MCF 10A (cell line): ENCODE measurements at places on chromosomes 13 and 19.

DNA sequence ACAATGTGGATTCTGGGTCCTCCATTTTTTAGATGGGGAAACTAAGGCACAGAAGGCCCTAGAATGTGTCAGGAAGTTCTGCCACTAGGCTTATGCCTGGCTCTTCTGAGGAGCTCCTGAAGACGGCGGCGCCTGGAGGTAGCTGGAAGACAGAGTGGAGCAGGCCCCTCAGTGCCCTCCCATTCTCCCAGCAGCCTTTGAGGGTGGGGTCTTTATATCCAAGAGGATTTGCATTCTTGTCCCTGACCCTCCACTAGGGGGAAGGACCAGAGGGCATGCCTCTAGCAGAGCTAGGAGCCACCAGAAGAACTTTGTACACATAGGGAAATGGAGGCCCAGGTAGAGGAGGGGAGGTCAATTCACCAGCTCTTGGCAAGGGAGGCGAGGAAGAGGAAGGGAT, 9.4 kb downstream of the CELF5 start:
- H3K27me3 ChIP-seq = peaks cover 13% of the 10 kb centered on the region
- H3K27ac ChIP-seq = no peak overlapping the region
- DNase-seq = no peak
- H3K4me3 ChIP-seq = no peak overlapping the region

- DNase-seq = no peak
- no peak overlapping the region for H3K4me3 ChIP-seq
- H3K27me3 ChIP-seq = no peaks in the 10 kb centered on the region
- peaks cover 7% of the 10 kb centered on the region for H3K36me3 ChIP-seq
Observed at GRCh38 chr19:28727480-28728159, 485.3 kb downstream of the UQCRFS1 start.

DNA sequence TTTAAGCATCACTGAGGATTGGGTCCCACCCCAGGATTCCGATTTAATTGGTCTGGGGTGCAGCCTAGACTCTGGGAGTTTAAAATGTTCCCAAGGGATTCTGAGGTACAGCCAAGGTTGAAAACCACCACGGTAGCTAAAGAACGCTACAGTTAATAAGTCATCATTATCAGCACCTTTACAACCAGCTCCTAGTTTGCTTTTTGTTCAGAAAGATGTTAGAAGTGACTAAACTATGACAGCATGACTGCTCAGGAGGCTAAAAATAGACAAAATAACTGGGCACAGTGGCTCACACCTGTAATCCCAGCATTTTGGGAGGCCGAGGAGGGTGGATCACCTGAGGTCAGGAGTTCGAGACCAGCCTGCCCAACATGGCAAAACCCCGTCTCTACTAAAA, 11.7 kb upstream of the EPSTI1 start:
- H3K4me3 ChIP-seq = no peak overlapping the region
- peaks cover 5% of the 10 kb centered on the region for H3K36me3 ChIP-seq
- H3K4me1 ChIP-seq = peaks cover 35% of the 10 kb centered on the region
- no peaks in the 10 kb centered on the region for H3K27me3 ChIP-seq
- H3K27ac ChIP-seq = peak overlapping the region; percentile 88
- DNase-seq = no peak

- H3K36me3 ChIP-seq = peaks cover 6% of the 10 kb centered on the region
- no peak overlapping the region for H3K27ac ChIP-seq
- H3K27me3 ChIP-seq = no peaks in the 10 kb centered on the region
- DNase-seq = no peak
- H3K4me1 ChIP-seq = no peaks in the 10 kb centered on the region
Observed at GRCh38 chr19:50239921-50240590, 36.6 kb downstream of the MYH14 start.

DNA sequence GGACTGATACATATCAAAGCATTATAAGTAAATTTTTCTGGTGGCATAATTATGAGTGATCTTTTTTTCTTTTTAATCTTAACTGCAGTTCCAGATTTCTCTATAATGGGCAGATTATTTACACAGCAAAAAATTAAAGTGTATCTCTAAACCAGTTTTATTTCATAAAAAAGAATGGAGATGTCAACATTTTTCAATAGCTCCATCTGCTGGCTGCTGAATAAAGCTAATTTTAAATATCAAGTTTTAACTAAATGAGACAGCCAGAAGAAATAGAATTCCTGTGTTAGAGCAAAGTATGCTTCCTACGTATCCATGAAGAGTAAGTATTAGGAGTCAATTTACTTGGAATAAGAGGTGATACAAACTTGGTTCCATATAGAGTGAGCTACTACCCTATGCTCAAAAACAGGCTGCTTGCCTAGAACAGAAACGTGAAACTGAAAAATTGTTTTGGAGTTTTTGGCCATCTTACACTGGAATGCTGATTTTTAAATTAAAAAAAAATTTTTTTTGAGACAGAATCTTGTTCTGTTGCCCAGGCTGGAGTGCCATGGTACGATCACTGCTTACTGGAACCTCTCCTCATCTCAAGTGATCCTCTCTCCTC, 5.0 kb upstream of the PDS5B start:
- no peak overlapping the region for H3K27ac ChIP-seq
- H3K4me1 ChIP-seq = peaks cover 8% of the 10 kb centered on the region
- no peaks in the 10 kb centered on the region for H3K27me3 ChIP-seq
- no peaks in the 10 kb centered on the region for H3K36me3 ChIP-seq
- no peak overlapping the region for H3K4me3 ChIP-seq

GRCh38 chr13:36767276-36767675, 51.7 kb upstream of the RFXAP start:
- no peak for DNase-seq
- peaks cover 7% of the 10 kb centered on the region for H3K4me1 ChIP-seq
- no peaks in the 10 kb centered on the region for H3K27me3 ChIP-seq
- no peaks in the 10 kb centered on the region for H3K36me3 ChIP-seq
- H3K4me3 ChIP-seq = no peak overlapping the region

- no peaks in the 10 kb centered on the region for H3K27me3 ChIP-seq
- peaks cover 7% of the 10 kb centered on the region for H3K36me3 ChIP-seq
- no peak for DNase-seq
- no peak overlapping the region for H3K27ac ChIP-seq
- no peaks in the 10 kb centered on the region for H3K4me1 ChIP-seq
Observed at GRCh38 chr13:51341791-51342190, 2.3 kb downstream of the SERPINE3 start.

DNA sequence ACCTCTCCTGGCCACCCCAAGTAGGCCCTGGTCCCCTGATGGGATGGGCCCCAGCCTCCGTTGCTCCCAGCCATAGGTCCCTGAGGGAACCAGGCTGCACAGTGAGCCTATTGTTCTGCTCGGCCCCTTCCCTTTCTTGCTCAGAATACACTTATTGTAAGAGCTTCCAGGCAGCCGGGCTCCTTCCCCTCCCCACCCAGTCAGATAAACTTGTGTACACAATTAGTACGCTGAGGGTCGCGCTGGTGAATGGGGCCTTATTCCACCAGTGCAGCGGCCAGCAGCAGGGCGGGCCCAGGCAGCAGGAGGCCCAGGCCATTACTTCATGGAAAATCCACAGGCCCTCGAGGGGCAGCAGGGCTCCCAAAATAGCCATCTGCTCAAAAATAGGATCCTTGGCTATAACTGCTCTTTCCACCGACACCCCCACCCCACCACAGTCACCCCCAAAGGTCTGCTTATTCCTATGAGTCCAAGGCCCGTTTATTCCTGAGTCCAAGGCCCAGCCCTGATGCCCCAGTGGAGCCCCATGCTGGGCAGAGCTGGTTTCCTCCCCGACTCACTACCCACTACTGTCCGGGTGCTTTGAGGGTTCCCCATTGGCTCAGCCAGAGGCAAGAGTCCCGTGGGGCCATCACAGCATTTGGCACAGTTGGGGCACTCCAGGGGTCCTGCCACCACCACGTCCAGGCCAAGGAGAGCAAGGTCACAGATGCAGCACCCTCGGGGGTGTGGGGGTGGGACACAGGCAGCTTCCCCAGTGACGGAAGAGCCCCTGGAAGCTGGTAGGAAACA, 22.1 kb downstream of the CAPN12 start:
- no peak overlapping the region for H3K27ac ChIP-seq
- peaks cover 13% of the 10 kb centered on the region for H3K4me1 ChIP-seq
- H3K36me3 ChIP-seq = peaks cover 89% of the 10 kb centered on the region
- DNase-seq = no peak
- H3K27me3 ChIP-seq = no peaks in the 10 kb centered on the region

DNA sequence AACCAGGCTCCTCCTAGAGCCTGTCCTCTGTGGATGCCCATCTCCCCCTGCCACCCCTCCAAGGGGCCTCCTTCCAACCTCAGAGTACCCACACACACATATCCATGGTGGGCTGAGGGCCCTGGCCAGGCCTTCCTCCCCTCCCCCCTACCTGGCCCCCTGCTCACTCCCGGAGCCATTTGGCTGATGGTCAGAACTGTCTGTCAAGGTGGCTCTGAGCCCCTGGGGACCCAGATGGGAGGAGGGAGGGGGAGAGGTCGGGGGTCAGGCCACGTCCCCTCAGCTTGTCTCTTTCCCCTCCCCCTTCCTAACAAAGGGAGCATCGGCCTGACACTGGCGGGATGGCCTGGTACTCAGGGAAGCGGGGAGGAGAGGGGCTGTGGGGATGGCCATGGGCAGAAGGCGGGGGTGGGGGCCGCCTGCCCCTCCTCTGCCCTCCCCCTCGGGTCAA, 18.7 kb upstream of the POU2F2 start:
- H3K36me3 ChIP-seq = no peaks in the 10 kb centered on the region
- no peak for DNase-seq
- H3K27ac ChIP-seq = no peak overlapping the region
- peaks cover 6% of the 10 kb centered on the region for H3K4me1 ChIP-seq
- H3K4me3 ChIP-seq = no peak overlapping the region

DNA sequence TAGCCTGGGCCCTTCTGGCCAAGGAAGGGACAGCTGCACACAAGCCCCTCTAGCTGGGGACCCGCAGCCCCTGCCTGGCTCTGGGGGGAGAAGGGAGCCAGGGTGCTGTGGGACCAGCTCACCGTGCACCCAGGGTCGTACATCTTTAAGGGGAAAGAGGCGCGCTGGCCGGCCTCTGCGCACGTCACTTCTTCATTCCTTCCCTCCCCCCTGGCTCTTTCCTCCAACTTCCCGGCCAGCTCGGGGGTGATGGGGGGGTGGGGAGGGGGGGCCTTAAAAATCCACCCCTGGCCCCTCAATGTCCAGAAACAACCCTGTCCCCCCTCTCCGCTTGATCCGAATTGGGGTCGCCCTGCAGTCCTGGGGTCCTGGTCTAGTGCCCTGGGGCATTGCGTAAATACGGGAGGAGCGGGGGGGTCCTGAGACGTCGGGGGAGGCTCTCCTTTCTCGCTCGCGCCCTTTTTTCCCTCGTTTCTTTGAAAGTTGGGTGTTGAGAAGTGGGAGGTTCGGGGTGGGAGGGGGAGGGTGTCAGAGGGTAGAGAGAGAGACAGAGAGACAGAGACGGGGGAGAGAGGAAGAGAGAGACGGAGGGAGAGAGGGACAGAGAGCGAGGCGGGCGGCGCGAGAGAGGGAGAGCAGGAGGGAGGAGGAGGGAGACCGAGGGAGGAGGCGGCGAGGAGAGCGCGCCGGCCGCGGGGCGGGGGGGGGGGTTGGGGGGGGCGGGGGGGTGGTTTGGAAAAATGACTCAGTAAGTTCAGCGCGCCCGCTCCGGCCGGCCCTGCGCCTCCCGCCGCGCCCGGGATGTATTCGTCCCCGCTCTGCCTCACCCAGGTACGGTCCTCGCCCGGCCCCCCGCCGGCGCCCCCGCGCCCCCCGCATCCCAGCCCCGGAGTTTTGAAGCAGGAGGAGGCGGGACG, at the start of gene NFIC:
TSS of gene NFIC (plus strand) at position 748 of the 917 bp plus-strand sequence. CDS start at position 802, 54 bp downstream.
- no peaks in the 10 kb centered on the region for H3K27me3 ChIP-seq
- H3K4me1 ChIP-seq = peaks cover 62% of the 10 kb centered on the region
- H3K27ac ChIP-seq = no peak within 1 kb of the TSS
- H3K36me3 ChIP-seq = peaks cover 5% of the 10 kb centered on the region

- H3K27me3 ChIP-seq = no peaks in the 10 kb centered on the region
- peaks cover 38% of the 10 kb centered on the region for H3K36me3 ChIP-seq
- H3K27ac ChIP-seq = no peak overlapping the region
Observed at GRCh38 chr13:50969691-50970090, 60.1 kb downstream of the RNASEH2B start.

GRCh38 chr13:36665630-36666029, 8.2 kb upstream of the SERTM1 start:
- peaks cover 24% of the 10 kb centered on the region for H3K27me3 ChIP-seq
- no peak for DNase-seq
- no peak overlapping the region for H3K4me3 ChIP-seq
- H3K36me3 ChIP-seq = no peaks in the 10 kb centered on the region
- no peak overlapping the region for H3K27ac ChIP-seq

DNA sequence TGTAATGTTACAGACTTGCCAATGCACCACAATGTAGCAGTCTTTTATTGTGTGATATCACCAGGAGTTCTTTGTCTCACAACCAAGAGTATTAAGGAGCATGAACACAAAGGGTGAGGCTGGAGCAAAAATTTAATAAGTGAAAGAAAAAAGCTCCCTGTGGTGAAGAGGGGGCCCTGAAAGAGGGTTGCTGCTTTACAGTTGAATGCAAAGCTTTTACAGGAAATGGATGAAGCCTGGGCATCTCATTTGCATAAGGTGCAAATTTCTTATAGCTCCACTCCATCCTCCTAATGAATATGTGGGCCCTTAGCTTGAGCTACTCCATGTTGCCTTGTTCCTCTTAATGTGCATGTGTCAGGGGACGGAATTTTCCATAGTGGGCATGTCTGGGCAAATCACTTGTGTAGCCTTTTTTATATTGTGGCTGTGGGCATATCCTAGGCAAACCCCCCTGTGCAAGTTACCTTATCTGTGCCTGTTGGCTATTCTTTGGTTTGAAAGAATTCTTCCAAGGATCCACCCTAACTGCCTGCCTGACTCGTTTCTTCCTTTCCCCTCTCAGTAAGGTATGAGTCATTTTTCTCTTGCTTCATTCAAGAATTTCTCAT, 45.3 kb upstream of the TRPC4 start:
- peak overlapping the region; percentile 82 for H3K27ac ChIP-seq
- peak; percentile 32 for DNase-seq
- H3K4me3 ChIP-seq = no peak overlapping the region
- H3K27me3 ChIP-seq = no peaks in the 10 kb centered on the region
- H3K36me3 ChIP-seq = peaks cover 4% of the 10 kb centered on the region

GRCh38 chr13:50468849-50469669, 374.4 kb downstream of the DLEU7 start:
- no peak for DNase-seq
- H3K4me1 ChIP-seq = no peaks in the 10 kb centered on the region
- no peaks in the 10 kb centered on the region for H3K27me3 ChIP-seq
- no peak overlapping the region for H3K4me3 ChIP-seq

DNA sequence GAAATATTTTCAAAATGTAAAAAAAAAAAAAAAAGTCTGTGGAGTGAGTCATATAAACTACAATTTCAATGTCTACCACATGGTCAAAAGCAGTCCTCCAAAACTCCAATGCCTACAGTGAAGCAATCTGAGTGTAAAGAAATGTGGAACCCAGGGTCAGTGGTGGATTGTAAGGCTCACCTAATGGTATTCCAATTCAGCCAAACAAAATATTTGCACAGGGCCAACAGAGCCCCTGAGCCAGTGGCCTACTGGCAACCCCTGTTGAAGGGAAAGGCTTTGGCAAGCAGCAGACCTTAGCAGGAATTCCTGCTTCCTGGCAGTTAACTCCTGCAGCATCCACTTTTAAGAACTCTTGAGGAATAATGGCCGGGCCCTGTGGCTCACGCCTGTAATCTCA, 3.4 kb downstream of the DNMT1 start:
- H3K4me3 ChIP-seq = no peak overlapping the region
- H3K27ac ChIP-seq = no peak overlapping the region
- no peaks in the 10 kb centered on the region for H3K4me1 ChIP-seq
- H3K36me3 ChIP-seq = no peaks in the 10 kb centered on the region
